ENCODE measurements at places on chromosomes 6 and 20.

GRCh38 chr6:22906091-22906549, 336.8 kb downstream of the HDGFL1 start:
- no peak for DNase-seq

- DNase-seq: no peak
These were observed 3.8 kb downstream of the MTCL3 start for GRCh38 chr6:127515234-127515793.

GRCh38 chr6:147970970-147971369, 371.7 kb upstream of the SASH1 start:
- DNase-seq: no peak

DNA sequence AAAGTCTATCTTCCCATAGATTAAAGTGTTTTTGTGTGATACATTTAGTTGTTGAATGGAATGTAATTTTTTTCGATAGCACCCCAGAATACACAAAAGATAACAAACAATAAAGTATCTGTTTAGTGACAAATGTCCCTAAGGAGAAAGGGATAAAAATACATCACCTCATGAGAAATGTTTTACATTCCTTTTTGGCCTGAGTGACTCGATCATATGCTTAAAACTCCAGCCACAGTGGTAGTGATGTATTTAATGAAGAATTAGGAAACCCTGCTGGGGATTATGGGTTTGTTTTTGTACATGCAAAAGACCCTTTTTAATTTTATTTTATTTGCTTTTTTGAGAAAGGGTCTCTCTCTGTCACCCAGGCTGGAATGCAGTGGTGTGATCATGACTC, 4.3 kb upstream of the SGK1 start:
- DNase-seq: no peak

GRCh38 chr20:46111028-46111835, 6.9 kb upstream of the CD40 start:
- no peak for DNase-seq

- no peak for DNase-seq
These were observed 185.3 kb upstream of the SUPT3H start for GRCh38 chr6:45563041-45563440.

GRCh38 chr6:134622382-134623173, 304.7 kb upstream of the SGK1 start:
- no peak for DNase-seq

GRCh38 chr6:108638993-108639392, 78.3 kb downstream of the FOXO3 start:
- DNase-seq: no peak

DNA sequence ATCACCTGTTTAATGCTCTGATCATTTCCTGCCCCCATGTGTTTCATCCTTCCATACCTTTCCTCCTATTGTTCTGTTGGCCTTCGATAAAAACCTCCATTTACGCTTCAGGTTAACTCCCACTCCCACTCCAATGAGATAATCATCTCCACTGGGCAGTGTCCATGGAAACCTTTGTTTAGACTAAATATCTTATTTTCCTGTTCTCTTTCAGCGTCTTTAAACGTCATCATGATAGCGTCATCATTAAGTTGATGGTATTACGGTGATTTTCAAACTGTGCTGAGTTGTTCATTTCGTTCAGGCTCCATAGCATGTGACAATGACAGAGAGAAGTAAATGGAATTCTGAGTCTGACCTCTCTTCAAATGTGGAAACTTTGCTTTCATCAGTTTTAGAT, 970.5 kb upstream of the SLC35B3 start:
- DNase-seq: no peak

DNA sequence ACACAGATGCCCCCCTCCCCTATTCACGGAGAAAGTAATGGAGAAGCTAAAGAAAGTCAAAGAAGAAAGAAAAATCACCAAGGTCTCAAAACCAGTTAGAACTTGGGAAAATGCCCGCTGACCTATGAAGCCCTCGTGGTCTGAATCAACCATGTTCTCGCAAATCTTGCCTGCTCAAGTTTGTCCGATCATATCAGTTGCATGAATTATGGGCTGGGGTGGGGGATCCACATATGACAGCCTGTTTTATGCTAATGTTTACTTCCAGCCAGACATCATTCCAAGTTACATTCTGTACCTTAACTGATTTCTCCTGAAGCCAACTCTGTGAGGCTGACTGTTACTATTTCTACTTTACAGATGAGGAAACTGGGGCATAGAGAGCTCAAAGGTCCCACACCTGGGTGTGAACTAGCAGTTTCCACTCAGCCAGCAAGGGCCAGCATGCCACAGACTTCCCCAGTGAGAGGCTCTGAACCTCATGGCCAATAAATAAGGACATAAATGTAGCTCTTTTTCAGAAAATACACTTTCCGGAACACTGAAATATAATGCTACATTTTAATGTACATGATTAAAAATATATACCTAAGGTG, 2.1 kb downstream of the RNASET2 start:
- no peak for DNase-seq

GRCh38 chr20:47319517-47320252, 36.8 kb downstream of the ZMYND8 start:
- no peak for DNase-seq

- DNase-seq: no peak
These were observed 92.4 kb downstream of the ASXL1 start for GRCh38 chr20:32450484-32451061.

DNA sequence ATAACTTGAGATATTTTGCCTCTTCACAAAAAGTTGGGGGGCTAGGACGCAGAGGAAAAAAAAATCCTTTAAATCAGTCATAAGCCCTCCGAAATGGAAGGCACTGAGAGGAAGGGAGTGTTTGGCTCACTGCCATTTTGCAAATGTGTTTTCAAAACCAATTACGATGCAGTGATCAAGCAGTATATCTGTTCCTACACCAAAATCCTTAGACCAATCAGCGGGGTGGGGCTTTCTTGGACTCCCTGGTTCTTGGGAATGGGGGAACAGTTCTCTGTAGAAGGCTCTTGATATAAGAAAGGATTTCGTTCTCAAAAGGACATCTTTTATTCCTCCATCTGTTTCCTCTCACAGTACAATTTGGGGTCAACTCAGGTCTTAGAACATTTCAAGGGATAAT, 478.6 kb upstream of the JARID2 start:
- no peak for DNase-seq

DNA sequence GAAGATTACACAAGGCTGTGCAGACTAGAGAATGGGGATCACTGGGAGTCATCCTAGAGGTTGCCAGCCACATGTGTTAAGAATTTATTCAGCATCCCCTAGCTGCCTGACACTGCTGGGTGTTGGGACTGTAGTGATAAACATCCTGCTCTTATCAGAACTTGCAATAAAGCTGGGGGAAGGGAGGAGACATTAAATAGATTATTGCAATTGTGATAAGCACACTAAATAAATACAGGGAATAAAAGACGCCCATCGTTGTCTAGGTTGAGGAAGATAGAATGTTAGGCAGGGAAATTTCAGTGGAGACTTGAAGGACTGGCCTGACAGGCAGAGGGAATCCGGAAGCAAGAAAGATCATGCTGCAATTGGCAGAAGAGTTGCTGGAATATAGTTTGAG, 33.2 kb upstream of the TRAM2 start:
- DNase-seq: no peak

DNA sequence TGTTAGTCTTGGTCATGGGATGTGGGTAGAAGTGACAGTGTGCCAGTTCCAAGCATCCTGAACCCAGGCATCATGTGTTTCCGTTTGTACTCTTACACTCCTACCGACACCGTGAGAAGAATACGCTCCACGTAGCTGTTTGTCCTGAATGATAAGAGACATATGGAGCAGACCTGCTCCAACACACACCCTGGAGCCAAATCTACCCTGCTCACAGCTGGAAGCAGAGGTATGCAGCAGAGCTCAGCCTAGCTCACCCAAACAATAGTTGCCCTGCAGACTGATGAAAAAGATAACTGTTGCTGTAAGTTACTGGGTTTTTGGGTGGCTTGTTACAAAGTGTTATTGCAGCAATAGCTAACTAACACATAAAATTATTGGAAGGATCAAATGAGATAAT, 14.3 kb upstream of the PDSS2 start:
- no peak for DNase-seq

- no peak for DNase-seq
These were observed 10.4 kb upstream of the COL10A1 start for GRCh38 chr6:116136373-116136772.

- no peak for DNase-seq
These were observed 74.1 kb upstream of the TCF21 start for GRCh38 chr6:133814797-133815196.

GRCh38 chr6:13235339-13235738, 93.0 kb downstream of the TBC1D7 start:
- no peak for DNase-seq

- peak; percentile 73 for DNase-seq
These were observed 24.2 kb downstream of the NQO2 start for GRCh38 chr6:3023663-3024483.

DNA sequence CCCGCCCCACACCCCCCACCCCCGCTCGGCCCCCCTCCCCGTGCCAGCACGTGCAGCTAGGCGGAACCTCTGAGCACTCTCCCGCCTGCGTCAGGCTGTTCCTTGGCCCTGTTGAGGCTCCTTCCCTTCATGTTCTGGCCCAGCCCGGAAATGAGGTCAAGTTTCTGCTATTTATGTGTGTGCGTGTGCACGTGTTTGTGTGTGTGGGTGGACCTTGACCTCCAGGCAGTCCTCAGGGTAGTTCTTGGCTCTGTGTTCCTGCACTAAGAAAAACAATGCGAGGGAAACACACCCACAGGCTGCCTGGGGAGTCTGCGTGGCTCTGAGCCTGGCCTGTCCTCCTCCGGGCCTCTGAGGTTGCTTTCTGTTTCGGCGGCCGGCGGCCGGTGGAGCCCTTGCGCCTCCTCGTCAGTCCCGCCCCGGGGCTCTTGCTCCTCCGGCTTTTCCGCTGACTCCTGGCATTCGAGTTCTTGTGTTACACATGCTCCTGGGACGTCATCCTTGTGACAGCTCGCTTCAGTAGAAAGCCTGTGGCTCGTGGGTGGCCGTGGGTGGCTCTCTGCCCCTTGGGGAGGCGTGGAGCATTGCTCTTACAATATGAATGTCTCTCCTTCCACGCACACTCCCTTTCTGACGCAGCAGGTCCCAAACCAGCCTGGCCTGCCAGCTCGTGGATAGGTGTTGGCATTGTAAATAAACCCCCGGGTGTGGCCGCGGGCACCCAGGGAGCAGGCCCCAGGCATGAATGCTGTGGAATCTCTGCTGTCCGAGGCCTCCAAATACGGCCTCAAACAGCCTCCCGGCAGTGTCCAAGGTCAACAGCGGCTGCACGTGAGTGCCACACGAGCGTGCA, 10.0 kb downstream of the SLCO4A1 start:
- DNase-seq: peak; percentile 17

- DNase-seq: no peak
These were observed 15.1 kb upstream of the SLC22A2 start for GRCh38 chr6:160273750-160274149.

- peak; percentile 68 for DNase-seq
These were observed 70.9 kb downstream of the HFE start for GRCh38 chr6:26158076-26158580.

GRCh38 chr20:53760025-53760441, 166.4 kb upstream of the ZNF217 start:
- DNase-seq: no peak

- no peak for DNase-seq
These were observed 1.3 kb downstream of the RRAGD start for GRCh38 chr6:89410788-89411144.

DNA sequence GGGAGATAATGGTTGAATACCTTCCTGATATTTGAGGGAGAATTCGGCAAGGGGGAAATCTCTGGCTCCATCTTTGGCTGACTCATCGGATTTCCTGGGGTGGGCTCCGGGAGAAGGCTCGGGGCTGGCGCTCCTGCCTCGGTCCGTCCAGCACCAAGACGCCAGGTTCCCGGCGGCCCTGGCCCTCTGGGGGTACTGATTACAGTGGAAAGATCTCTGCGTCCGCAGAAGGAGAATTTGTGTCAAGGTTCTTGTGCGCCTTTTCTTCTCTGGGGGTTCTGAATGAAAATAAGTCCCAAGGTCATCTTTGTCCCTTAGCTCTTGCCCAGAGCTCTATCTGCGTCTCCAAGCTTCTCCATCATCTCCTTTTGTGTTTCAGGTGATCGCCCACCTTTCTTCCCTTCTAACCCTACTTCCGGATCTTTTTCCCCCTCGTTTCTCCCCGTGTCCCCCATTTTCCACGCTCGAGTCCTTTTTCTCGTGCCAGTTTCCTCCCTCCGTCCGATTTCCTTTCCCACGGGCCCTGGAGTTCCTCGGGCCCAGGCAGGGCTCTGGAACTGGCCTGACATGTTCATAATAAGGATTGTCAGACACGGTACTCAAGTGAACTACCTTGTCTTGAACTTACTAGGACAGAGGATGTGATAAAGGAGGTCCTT, 11.6 kb downstream of the NRN1 start:
- DNase-seq: no peak

- DNase-seq: peak; percentile 41
These were observed 54.2 kb downstream of the TBC1D7 start for GRCh38 chr6:13273931-13274706.

- no peak for DNase-seq
These were observed 37.7 kb downstream of the ARHGAP18 start for GRCh38 chr6:129672341-129672682.

- DNase-seq: no peak
These were observed 7.0 kb upstream of the DSE start for GRCh38 chr6:116363759-116364158.

- no peak for DNase-seq
These were observed 100.9 kb downstream of the JAG1 start for GRCh38 chr20:10572853-10573252.

- DNase-seq: no peak
These were observed 40.9 kb downstream of the KIZ start for GRCh38 chr20:21166801-21167200.

- DNase-seq: no peak
These were observed 263.9 kb downstream of the PLCB1 start for GRCh38 chr20:8395956-8396355.

GRCh38 chr20:24185791-24186190, 197.2 kb upstream of the GGTLC1 start:
- DNase-seq: no peak

DNA sequence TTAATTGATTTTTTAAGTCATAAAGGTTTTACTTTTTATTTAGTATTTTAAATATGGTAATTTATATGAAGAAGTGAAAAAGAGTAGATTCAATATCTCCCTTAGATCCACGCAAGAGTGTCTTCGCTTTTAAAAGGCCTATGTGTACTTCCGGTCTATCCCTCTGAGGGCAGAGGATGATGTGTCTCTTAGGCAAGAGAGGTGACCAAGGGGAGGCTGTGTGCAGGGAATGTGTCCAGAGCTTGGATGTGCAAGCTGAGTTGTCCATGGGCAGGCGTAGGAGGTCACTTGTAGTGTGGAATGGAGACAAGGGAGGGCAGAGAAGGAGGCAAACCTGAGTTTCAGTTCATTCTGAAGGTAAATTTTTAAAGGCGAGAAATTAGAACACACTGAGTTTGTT, 113.9 kb downstream of the CRYBG1 start:
- no peak for DNase-seq

- DNase-seq: no peak
These were observed 190.3 kb upstream of the PREP start for GRCh38 chr6:105593056-105593690.

DNA sequence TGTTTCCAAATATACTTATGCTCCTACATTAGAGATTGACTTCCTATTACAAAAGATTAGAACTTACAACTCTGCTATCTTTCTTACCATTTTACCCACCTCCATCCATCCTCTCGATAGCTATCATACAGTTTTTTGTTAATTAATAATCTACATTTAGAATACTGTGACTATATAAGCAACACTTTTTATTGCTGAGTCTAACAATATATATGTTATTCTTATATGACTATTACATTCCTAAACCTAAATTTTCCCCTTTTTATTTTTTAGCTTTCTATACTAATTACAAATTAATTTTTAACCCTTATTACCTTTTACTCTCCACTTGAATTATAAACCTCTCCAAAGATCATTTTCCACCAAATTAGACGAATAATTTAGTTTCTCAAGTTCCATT, 57.0 kb downstream of the RNF217 start:
- no peak for DNase-seq

GRCh38 chr6:29479560-29479959, 8.2 kb downstream of the MAS1L start:
- no peak for DNase-seq
